ENCODE measurements at places on chromosomes 7 and 10. TPM values are rescaled to one million over a fixed set of nuclear protein-coding genes. Genes with fewer than 3 reads are reported as not detected.

NEBL gene
- not detected for polyA plus RNA-seq

ADARB2 gene
- polyA plus RNA-seq: not detected

GRCh38 chr7:30852308-30852684 lies 59.4 kb upstream of the AQP1 start:
- DNase-seq: no peak

- DNase-seq: no peak
Observed at GRCh38 chr10:21995557-21995956, 8.0 kb downstream of the DNAJC1 start.

GRCh38 chr10:133445268-133445732 lies 8.4 kb upstream of the SCART1 start:
- no peak for DNase-seq

ZNF277 gene
- polyA plus RNA-seq: 10.0 TPM

MYL10 gene
- polyA plus RNA-seq: 0.18 TPM

CTAGE6 gene
- 0.02 TPM for polyA plus RNA-seq

DNA sequence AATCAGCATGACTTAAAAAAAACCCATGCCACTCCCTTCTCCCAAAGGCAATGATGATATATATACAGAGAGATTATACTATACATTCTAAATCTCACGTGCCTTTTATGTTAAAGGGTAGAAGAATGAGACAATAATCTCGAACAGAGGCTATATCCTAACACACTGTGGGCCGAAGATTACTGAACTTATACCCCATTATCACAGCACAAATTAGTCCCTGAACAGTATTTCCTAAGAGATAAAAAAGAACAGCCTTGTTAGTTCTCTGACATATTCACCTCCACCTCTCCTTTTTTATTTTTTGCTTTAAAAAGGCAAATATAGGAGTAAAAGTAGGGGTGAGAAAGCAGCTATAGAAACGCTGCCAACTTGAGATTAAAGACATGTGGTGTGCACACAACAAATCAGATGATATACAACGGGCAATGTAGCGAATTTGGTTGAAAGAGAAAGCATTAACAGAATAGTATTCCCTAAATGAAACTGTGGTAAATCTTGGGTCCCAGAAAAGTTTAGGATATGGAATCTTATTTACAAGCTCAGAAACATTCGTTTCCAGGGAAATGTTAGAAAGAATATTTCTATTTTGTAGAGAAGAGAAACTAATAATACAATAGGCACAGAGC lies 69.5 kb downstream of the JMJD1C start:
- no peak for DNase-seq

GPR26 gene
- polyA plus RNA-seq: 0.01 TPM

Measured in BJ (cell line).